ENCODE measurements at places on chromosomes 5 and 9. TPM values are rescaled to one million over a fixed set of nuclear protein-coding genes. Genes with fewer than 3 reads are reported as not detected.

- peaks cover 24% of the 10 kb centered on the region for H3K4me1 ChIP-seq
- no peak for DNase-seq
- no peak overlapping the region for H3K4me3 ChIP-seq
- H3K27me3 ChIP-seq = no peaks in the 10 kb centered on the region
These were observed 385.6 kb downstream of the MLLT3 start for GRCh38 chr9:20236676-20237075.

GRCh38 chr5:15704397-15704947, 204.5 kb downstream of the FBXL7 start:
- no peak overlapping the region for H3K27ac ChIP-seq
- no peaks in the 10 kb centered on the region for H3K4me1 ChIP-seq
- H3K4me3 ChIP-seq = no peak overlapping the region
- no peak for DNase-seq
- no peaks in the 10 kb centered on the region for H3K36me3 ChIP-seq

DNA sequence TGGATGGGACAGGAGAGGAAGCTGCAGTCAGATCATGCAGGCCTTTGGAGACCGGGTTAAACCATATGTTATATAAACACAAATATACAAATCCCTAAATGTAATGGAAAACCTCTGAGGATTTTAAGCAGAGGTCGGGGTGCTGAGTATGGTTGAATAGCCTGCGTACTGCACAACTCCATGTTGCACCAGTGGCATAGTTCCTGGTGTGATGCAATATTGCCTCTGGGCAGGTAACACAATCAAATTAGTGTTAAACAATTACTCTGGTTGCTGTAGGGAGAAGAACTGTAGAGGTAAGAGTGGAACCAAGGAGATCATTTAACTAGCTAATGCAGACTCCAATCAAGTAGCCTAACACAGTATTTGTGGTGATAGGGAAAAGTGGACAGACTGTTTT, 21.3 kb upstream of the RNF145 start:
- H3K4me1 ChIP-seq = peaks cover 6% of the 10 kb centered on the region
- peaks cover 2% of the 10 kb centered on the region for H3K36me3 ChIP-seq
- H3K27me3 ChIP-seq = peaks cover 25% of the 10 kb centered on the region
- peak overlapping the region; percentile 39 for H3K27ac ChIP-seq

Gene RLN2
- total RNA-seq = 1.8 TPM

Gene ANKRD31
- 0.47 TPM for total RNA-seq

Gene PIP5KL1
- total RNA-seq = 2.3 TPM

Measured in T-helper 17 cell (primary cell).